ENCODE measurements at places on chromosomes 11 and 22. TPM values are rescaled to one million over a fixed set of nuclear protein-coding genes. Genes with fewer than 3 reads are reported as not detected.
A peak's percentile ranks its signal among the peaks of the same experiment; 100 is the strongest.

The P2RX6 gene
- total RNA-seq = 11.3 TPM

- DNase-seq = no peak
These were observed 369.6 kb upstream of the CADM1 start for GRCh38 chr11:115873813-115874212.

- DNase-seq = peak; percentile 83
These were observed 89.0 kb upstream of the GRK3 start for GRCh38 chr22:25475257-25476022.

DNA sequence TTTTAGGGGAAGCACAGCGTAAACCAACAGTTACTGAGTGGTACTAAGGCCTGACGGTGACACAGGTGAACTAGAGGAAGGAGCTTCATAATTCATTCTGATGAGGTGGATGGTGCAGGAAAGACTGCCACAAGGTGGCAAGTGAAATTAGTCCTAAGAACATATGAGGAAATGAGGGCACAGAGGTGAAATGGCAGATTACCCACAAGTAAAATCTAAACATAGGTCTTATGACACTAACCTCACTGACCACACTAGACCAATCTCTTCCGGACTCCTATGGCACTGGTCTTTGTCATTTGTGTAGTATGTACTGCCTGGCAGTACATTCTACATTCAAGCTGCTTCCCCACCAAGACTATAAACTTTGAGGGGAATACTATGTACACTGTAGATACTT lies 20.2 kb downstream of the GAB2 start:
- no peak for DNase-seq

The NPAS4 gene
- total RNA-seq = not detected

DNA sequence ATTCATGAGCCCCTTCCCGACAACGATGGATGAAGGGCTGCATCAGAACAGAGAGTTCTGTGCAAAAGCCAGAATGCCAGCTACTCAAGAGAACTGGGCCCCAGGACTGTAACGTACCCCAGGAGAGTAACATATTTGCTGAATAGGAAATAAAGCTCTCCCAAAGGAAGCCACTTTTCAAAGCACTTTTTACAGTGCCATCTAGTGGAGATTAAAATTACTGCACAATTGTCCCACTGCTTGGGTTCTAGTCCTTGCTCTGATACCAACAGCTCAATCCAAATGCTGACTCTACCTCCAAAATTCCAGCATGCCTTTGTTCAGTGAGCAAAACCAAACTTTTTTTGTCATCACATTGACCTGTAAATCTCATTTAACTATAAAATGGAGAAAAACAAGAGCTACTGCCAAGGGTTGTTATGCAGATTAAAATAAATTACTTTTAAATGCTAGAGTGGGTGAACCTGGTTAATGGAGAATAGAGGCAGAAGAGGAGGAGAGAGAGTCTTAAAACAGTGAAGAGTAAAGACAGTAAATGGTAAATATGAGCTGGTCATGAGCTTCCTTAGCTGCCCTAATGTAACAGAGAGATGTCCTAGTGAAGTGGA lies 87.6 kb upstream of the FSHB start:
- peak; percentile 79 for DNase-seq

- no peak for DNase-seq
These were observed 1.4 kb upstream of the KREMEN1 start for GRCh38 chr22:29071261-29072045.

DNA sequence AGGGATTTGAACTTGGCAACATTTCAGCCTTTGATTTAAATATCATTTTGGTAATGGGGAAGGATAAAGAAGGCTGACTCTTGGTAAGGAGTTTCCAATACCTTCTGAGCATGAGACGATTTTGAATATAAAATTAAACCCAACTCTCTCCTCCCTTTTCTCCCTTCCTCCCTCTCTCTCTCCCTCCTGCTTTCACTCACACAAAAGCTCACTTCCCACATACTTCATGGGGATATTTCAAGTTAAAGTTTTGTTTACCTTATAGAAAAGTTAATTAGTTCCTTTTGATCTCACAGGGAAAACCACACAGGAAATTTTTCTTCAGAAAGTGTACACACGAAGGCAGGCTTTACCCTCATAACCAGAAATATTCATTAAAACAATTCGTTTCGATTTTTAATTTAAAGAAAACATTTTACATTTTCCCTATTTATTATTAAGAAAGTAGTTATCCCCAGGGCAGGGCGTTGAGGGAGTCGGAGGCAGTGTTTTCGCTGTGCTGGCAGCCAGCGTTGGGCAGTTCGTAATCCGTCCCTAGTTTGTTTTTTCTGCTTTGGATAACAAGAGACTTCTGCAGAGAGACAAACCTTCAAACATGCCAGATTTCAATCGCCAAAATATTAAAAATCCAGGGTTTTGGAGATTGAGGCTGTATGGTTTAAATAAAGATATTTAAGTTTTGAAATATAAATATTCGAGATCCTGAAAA lies 25.3 kb upstream of the ALX4 start:
- peak; percentile 70 for DNase-seq

The WT1 gene
- not detected for total RNA-seq

The ATG16L2 gene
- 2.9 TPM for total RNA-seq

DNA sequence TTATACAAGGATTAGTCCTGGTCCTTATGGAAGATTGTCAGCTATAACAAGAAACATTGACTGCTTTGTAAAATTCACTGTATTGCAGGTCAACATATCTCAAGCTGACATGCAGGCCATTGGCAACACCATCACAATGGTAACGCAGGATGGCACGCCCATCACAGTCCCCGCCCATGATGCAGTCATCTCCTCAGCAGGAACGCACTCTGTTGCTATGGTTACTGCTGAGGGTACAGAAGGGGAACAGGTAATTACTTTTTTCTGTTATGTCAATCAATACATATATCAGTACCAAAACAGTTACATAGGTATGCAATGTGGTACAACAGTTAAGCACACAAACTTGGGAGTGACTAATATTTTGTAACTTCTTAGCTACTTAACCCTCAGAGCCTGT lies 55.3 kb downstream of the ZNF143 start:
- DNase-seq = no peak

GRCh38 chr22:43152003-43152356 lies 621 bp downstream of the TSPO start:
- DNase-seq = no peak

The C11orf86 gene
- not detected for total RNA-seq

DNA sequence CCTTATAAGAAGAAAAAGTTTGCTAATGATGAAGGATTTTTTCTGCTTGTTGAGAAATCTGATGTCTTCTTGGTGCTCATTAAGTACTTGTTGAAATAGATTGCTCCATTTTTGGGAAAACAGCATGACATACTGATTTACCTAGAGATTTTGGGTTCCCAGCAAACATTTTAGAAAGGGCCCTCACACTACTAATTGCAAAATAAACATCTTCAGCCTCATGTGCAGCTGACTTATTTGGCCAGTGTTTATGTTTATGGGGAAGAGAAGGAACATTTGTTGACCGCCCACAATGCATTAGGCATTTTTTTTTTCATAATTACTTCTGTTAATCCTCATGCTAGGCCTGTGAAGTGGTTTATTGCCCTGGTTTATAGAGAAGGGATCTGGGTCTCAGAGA lies 40.1 kb downstream of the LDLRAD3 start:
- no peak for DNase-seq

The CECR2 gene
- total RNA-seq = 17.6 TPM

The CARNS1 gene
- 0.05 TPM for total RNA-seq

The CLTCL1 gene
- total RNA-seq = 7.1 TPM

The FGF4 gene
- total RNA-seq = not detected

DNA sequence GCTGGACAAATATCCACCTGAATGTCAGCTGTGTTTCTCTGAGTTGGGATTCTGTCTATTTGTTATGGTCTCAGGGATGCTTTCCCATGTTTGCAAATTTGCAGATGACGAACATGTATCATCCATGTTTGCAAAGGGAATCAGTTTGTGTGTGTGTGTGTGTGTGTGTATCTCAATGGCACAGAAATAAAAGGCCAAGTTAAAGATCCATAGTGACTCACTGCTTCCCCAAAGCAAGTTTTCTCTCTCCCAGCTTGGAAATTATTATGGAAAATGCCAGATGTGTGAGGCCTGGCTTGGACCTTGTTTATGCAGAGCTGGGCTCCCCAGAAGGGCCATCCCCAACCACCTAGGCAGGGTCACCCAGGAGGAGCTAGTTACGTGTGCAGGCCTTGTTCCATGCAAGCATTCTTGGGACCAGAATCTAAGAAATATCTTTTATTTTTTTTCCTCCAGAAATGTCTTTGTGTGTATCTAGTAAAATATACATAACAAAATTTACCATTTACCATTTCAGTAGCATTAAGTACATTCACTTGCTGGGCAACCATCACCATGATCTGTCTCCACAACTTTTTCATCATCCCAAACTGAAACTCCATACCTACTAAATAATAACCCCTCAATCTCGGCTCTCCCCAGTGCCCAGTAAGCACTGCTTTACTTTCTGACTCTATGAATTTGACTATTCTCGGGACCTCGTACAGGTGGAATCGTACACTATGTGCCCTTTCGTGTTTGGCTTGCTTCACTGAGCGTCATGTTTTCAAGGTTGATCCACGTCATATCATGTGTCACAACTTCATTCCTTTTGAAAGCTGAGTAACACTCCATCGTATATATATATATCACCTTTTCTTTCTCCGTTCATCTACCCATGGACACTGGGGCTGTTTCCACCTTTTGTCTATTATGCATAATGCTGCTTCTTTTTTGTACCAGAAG lies 56.6 kb upstream of the WNT7B start:
- DNase-seq = no peak

DNA sequence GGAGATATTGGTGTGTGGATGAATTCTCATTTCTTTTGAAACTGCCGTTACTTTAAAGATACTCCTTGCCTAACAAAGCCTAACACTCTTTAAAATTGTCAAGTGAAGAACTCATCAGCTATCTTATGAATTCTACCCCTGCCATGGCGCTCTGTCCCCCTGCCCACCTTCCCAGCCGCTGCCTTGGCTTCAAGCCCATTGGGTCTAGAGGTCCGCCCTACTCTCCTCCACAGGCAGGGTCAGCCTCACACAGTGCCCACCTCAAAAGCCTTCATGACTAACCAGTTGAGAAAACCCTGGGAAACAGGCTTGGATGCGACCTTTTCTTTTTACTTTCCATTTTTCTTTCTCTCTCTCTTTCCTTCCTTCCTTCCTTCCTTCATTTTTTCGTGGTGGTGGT lies 128.6 kb downstream of the RRAS2 start:
- DNase-seq = no peak

The RIBC2 gene
- not detected for total RNA-seq

The DUSP8 gene
- total RNA-seq = 0.71 TPM

DNA sequence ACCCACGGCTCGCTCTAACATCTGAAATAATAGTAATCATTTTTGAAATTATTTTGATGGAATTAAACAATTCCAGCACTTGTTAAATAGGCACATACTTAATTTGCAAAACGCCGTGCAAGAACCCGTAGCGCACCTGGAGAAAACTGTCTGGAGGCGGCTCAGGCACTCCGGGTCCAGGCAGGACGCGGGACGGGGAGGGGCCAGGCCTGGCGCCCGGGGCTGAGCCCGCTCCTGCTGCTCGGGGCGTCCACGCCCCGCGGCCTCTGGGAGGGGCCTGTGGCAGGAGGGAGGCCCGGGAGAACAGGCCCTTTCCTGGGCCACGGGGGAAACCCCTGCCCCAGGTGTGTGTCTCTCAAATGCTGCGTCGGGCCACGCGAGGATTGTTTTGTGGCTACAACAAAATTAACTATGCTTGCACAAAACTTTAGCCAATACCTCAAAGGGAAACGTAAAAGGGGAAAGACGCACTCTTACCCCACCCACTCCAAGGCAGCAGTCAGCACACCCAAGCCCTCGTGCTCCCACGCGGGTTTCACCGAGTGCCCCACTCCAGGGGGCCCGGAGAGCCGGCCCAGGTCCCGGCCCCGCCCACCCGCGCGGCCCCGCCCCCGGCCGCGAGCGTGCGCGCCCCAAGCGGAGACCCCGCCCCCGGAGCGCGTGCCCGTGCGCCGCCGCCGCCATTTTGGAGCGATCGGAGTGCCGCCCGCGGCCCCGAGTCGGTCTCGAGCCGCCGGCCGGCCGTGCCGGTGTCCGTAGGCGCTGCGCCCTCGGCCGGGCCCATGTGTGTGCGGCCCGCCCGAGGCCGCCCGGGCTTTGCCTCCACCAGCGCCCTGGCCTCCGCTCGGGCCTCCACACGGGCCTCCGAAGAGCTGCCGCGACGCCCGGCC lies at the start of gene PPP6R2:
TSS of gene PPP6R2 (plus strand) at position 677 of the 890 bp plus-strand sequence. CDS start 50,582 bp downstream, outside the sequence.
- peak; percentile 88 for DNase-seq

DNA sequence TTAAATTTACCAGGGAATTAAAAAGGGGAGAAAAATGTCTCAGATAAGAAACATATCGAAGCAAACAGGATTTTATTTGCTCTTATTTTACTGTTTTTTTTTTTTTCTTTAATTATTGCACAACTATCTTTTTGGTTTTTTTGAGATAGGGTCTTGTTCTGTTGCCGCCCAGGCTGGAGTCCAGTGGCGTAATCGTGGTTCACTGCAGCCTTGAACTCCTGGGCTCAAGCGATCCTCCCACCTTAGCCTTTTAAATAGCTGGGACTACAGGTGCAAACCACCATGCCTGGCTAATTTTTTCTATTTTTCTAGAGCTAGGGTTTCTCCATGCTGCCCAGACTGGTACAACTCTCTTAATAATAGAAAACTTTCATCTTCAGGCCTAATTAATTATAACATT lies 32.5 kb downstream of the DRG1 start:
- no peak for DNase-seq

The RASSF10 gene
- total RNA-seq = 0.36 TPM

DNA sequence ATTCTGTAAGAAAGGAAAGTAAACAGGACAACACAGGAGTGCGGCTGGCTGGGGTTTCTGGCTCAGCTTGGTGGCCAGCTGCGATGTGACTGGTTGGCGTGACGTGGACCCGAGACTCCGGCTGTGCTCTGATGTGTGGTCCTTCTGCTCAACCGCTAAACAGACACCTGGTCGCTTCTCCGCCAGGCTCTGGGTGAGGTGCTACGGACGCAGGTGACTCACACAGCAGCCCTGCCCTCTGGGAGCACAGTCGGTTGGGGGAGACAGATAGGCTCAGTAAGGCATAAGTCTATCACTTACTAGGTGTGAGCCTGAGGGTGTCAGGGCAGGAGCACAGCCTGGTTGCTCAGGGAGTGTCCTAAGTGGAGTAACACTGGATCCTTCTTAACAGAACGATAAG lies 8.2 kb downstream of the RTL6 start:
- DNase-seq = no peak

GRCh38 chr11:44104481-44105294 lies 9.2 kb downstream of the EXT2 start:
- peak; percentile 50 for DNase-seq

DNA sequence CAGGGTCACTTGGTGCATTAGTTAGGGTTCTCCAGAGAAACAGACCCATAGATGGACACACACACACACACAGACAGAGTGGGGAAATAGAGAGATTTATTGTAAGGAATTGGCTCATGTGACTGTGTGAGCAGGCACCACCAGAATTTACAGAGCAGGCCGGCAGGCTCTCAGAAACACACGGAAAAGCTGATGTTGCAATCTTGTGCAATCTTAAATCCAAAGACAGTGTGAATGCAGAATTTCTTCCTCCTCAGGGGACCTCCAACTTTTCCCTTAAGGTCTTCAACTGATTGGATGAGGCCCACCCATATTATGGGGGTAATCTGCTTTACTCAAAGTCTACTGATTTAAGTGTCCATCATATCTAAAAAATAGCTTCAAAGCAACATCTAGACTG lies 49.8 kb downstream of the APIP start:
- no peak for DNase-seq

All from SJCRH30 (cell line).